ENCODE measurements at places on chromosomes 7 and 10.

DNA sequence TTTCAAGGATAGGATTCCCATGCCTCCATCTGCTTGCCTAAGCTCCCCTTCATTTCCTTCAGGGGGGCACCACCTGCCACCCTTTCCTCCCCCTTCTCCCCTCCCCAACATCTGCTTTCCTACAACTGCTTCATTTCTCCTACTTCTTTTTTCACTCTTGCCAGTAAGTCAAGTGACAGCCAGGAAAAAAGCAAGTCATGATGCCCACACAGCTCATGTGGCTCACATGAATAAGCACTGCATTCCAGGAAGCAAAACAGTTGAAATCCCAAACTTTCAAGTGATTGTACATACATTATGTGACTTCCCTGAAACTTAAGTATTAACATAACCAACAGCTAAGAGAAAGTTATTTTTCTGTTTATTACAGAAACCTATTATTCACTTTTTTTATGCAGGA is 78.6 kb downstream of the TNS3 start:
- DNase-seq: peak; percentile 38

DNA sequence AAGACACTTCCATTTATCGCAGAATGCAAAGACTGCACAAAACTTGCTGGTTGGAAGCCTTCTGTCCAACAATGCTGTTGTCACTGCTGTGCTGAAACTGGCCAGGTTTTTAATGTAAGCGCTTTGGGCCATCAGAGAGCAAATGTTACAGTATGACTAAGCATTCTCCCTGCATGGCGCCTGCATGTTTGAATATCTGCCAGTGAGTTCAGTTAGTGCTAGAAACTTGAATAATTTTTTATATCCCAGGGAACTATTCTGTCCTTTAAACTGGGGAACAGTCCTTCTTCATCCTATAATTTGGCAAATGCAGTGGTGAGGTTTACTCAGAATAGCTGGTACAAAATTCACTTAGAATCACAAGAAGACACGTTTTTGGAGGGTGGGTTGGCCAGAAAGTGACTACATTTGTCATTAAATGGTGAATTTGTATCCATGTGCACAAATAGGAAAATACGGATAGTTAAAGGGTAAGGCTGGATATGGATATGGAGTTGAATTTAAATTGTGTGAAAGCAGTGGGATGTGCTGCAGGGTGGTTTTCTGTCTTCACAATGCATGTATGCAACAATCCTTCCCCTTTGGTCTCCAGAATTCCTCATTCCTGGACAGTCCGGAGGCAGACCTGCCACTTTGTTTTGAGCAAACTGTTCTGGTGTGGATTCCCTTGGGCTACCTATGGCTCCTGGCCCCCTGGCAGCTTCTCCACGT is 1.7 kb downstream of the ABCC2 start:
- peak; percentile 80 for DNase-seq

- DNase-seq: no peak
Measured at GRCh38 chr10:59823111-59823510, 69.9 kb upstream of the MRLN start.

DNA sequence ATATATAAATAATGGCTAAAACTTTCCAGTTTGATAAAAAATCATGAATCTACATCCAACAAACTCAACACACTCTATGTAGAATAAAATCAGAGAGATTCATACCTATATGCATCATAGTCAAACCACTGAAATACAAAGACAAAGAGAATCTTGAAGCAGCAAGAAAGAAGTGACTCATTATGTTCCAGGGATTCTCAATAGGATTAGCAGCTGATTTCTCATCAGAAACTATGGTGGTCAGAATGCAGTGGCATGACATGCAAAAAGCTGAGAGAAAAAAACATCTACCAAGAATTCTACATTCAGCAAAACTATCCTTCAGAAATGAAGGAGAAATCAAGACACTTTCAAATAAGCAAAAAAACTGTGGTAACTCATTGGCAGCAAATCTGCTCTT is 187.4 kb downstream of the RNLS start:
- DNase-seq: peak; percentile 10

DNA sequence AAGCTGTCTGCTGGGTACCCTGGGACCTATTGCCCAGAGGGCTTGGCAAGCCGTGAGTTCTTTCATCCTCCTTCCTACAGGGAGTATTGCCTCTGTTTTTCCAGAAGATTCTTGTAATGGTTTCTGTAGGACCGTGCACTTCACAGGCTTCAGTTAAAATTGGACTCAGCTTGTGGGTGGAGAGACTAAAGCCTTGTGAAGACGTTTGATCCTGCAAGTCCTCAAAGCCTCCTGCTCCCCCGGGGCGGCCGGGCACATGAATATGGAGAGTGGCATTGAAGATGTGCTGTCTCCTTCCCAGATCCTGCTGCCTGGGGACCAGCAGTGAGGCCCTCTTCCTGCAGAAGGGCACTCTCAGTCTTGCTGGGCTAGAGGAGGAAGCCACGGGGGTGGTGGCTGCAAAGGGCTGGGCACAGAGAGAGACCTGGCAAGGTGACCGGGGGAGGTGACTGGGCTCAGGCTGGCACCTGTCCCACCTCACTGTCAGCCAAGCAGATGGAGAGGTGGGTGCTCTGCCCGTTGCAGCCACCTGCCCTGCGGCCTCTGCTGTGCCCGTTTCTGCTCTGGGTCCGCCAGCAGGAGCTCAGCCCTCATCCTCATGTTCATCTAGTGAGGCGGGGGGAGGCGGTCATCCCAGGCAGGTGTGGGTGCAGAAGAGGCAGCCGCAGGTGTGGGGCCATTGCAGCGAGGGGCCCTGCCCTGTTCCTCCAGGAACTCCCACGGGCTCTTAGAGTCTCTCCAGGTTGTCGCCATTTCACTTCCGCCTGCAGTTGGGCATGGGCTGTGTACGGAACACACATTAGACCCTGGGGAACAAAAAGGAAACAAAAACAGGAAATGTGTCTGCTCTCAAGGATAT is 55.7 kb downstream of the TMEM209 start:
- no peak for DNase-seq

DNA sequence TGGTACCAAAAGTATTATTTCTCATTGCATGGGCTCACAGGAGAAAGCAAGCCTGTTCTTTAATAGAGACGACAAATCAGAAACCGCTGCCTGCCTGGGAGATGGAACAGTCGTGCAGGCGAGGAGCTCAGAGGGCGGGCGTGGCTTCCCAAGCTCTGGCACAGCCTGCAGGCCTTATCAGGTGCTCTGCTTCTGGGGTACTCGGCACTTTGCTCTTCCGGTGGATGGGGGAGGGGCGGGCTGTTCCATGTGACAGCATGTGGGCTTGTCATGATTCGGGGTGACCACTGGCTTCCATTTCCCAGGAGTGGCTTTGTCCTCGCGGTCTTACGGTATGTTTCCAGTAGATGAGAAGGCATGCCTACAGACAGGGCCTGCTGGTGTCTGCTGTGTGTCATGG is 228.6 kb downstream of the MGMT start:
- no peak for DNase-seq

DNA sequence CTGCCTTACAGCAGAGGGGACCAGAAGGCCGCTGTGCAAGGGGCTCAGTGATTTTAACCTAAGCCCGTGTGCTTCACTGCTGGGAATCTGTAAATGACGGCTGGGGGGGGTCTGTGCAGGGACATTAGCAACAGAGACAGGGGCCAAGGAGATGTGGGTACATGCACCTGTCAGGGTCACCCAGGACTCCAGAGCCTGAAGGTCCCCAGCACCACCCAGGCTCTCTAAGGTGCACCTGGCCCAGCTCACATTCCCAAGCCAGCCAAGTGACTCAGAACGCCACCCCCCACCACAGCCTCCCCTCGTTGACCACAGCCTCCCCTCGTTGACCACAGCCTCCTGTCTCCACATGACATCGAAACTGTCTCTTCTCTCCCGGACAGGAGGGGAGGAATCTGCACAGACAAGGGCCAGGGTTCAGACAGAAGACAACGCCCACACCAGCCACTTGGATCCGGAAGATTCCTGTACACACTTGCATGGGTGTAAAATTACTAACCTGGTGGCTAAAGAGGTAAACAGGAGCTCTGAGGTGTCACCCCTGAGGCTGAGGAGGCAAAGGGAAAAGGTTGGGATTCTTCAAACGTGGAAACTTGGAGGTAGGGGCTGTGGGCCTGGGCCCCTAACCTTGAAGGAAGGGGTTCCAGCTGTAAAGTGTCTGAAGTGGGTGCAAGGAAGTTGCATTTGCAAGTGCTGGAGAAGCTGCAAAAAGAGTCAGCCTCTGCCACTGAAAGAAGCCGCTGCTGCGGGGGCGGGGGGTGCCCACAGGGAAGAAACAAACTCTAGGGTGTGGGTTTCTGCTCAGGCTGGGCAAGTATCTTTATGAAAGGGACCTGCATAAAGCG is 27.0 kb downstream of the CALML3 start:
- DNase-seq: no peak

DNA sequence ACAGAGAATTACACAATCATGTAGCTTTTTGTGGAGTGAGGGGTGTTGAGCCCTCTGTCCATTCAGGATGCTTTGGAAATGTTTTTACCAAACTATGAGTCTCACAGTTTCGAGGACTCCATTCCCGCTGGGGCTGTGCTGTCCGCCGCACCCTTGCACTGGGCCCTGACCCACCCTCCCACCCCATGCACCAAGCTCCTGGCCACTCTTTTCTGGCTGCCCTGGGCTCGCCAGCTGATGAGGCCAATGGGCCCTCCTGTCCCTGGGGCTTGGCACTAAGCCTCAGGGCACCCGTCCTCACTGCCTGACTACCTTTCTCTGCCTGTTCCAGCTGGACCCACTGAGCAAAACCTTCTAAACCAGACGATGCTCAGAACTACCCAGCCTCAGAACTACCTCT is 332.1 kb downstream of the PTPRN2 start:
- DNase-seq: no peak

- DNase-seq: no peak
Measured at GRCh38 chr10:130357226-130357625, 221.0 kb downstream of the GLRX3 start.

DNA sequence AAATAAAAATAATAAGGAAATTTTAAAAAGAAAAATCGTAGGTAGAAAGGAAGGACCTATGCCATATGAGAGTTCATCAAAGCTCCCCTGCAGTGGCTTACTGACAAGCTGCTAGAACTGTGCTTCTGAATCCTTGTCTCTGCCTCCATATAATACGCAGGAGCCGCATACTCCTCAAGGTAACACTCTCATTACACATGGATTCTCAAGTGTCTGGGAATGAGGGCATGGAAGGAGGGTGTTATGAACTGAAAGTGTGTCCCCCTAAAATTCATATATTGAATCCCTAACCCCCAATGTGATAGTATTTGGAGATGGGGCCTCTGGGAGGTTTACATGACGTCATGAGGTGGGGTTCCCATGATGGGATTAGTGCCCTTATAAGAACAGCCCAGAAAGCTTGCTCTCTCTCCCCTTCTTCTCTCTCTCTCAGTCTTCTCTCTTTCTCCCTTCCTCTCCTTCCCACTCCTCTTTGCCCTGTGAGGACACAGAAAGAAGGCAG is 35.2 kb downstream of the CREB3L2 start:
- DNase-seq: no peak

DNA sequence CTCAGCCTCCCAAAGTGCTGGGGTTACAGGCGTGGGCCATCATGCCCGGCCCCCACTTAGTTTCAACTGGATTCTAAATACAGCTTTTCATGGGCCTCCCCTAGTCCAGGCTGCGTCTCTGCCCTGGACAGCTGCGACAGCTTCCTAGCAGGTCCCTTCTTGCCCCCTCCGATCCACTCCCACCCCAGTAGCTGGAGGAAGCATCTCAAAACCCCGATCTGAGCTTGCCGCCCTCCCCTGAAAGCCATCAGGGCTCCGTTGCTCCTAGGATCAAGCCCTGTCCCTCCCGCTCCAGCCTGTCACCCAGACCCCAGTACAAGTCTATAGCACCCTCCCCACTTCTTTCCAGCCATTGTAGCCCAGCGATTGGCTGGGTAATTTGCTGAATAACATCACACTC is 64.5 kb downstream of the VWA2 start:
- DNase-seq: no peak

GRCh38 chr7:110898516-110898915 is 192.4 kb upstream of the LRRN3 start:
- DNase-seq: no peak

DNA sequence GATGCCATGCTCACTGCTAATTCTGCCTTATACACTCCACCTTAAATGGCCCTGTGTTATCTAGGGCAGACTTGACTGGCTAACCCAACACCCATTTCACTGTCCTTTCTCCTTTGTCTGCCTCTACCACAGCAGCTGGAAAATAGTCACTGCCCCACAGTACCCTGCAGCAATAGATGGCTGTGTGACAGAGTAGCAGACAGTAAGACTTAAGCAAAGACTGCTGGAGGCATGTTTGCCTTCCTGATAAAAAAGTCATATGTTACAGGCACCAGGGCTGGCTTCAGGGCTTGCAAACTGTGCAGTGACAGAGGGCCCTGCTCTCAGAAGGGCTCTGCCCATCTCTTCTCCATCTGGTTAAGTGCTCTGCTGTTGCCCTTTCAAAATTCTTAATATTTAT is 332.6 kb upstream of the GHITM start:
- no peak for DNase-seq

- DNase-seq: no peak
Measured at GRCh38 chr10:71068861-71069271, 143.5 kb upstream of the UNC5B start.

- DNase-seq: no peak
Measured at GRCh38 chr10:76649254-76649653, 988.4 kb downstream of the KCNMA1 start.

GRCh38 chr7:130486114-130486953 is 5.6 kb upstream of the MEST start:
- no peak for DNase-seq

- no peak for DNase-seq
Measured at GRCh38 chr7:46256870-46257661, 336.0 kb upstream of the IGFBP3 start.

- no peak for DNase-seq
Measured at GRCh38 chr10:66917104-66917503, 8.7 kb upstream of the LRRTM3 start.

- DNase-seq: no peak
Measured at GRCh38 chr7:119382726-119383125, 890.2 kb upstream of the KCND2 start.

- DNase-seq: no peak
Measured at GRCh38 chr7:32936689-32937088, 20.6 kb upstream of the FKBP9 start.

GRCh38 chr7:47549397-47549796 is 32.5 kb downstream of the TNS3 start:
- DNase-seq: no peak

- DNase-seq: no peak
Measured at GRCh38 chr7:127478024-127478355, 85.5 kb upstream of the ZNF800 start.

DNA sequence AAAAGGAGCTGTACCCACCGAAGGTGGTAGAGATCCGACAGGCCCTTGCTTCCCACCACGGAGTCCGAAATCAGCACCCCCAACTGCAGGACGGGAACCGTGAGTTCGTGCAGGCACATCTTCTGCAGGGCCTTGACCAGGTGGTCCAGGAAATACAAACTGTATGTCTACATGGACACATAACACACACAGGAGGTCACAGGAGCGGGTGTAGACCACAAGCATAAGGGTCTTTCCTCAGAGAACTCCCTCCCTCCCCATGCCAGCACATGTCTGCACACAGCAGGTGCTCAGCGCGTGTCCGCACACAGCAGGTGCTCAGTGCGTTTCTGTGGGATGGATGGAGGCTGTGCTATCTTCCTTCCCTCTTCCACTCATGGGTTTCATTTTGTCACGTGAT is 69.7 kb downstream of the CFAP46 start:
- DNase-seq: no peak

Data from HCEC 1CT (cell line).